KBM-7 (cell line): ENCODE measurements at places on chromosomes 6 and 20.

DNA sequence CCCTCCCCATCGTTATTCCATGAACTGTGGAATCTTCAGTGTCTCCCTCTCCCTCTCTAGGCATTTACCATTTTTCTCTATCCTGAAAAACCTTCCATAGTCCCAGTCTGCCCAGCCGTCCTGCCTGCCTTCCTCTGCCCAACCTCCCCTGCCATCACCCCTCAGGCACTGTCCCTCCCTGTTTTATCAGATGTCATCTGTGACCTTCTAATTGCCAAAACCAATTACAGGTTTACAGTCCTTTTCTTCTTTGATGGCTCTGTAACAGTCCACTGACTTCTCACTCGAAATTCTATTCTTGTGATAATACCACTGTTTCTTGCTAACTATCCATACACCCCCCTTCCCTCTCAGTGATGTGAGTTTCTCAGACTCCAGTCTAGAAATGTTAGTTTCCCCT lies 2.3 kb upstream of the SLC23A2 start:
- no peak for DNase-seq

GRCh38 chr6:111666847-111667246 lies 61.2 kb upstream of the TRAF3IP2 start:
- no peak for DNase-seq

GRCh38 chr6:152166897-152167296 lies 359.4 kb downstream of the ESR1 start:
- DNase-seq: no peak

- DNase-seq: peak; percentile 93
Observed at GRCh38 chr6:26537160-26537845, 863 bp upstream of the HMGN4 start.

DNA sequence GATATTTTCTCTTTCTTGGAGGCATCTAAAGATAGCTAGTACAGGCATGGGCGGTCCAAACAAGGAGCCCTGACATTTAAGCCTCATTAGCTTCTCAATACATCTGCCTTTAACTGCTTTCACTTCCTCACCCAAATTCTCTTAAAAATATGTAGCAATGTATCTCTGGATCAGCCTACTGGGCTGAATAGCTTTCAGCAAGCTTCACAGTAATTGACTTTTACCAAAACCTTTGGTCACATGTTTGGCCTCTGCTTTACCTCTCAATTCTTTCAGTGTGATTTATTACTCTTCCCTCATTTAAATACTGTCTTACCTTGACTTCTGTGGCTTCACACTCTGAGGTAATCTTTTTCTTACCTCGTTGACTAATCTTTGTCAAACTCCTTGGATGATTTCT lies 1618.1 kb downstream of the GRIK2 start:
- no peak for DNase-seq

DNA sequence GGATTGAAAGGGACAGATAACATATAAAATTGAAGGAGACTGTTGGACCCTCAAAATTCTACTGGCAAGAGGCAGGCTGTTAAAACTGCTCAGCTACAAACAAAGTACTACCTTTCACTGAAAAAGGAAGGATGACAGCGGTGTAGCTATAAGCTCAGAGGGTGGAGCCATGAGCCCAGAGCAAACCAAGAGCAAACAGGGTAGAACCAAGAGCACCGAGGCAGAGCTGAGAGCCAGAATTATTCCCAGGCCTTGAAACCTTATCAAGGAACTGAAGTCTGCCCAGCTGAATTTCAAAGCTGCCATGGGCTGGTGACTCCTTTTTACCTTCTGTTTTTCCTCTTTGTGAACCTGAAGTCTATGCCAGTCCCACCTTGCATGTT lies 74.7 kb upstream of the SLC4A11 start:
- peak; percentile 18 for DNase-seq

GRCh38 chr6:82832811-82833210 lies 232.8 kb downstream of the UBE3D start:
- no peak for DNase-seq

DNA sequence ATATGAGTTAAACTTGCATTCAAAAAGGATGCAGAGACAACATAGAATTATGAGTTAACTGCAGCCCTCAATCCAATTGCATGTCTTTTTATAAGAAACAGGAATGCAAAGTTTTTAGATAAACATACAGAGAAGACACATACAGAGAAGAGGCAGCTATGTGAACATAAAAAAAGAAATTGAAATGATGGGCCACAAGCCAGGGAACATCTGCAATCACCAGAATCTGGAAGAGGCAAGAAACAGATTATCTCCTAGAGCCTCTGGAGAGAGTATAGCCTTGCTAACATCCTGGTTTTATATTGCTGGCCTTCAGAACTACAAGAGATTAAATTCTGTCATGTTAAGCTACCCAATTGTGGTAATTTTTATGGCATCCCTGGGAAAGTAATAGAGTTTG lies 257.2 kb upstream of the EYS start:
- no peak for DNase-seq

DNA sequence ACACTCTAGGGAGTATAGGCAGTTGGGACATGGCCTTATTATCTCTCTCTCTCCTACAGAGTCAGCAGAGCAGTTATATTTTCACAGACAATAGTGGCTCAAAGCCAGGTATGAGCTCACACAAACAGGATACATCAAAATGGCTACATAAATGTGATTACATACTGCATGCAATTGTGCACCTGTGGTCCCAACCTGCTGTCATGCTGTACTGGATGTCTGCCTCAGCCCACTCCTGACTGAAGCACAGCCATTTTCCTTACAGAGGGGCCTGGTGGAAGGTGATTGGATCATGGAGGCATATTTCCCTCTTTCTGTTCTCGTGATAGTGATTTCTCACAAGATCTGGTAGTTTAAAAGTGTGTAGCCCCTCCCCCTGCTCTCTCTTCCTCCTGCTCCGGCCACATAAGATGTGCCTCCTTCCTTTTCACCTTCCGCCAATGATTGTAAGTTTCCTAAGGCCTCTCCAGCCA lies 37.0 kb upstream of the SAMHD1 start:
- DNase-seq: peak; percentile 51

GRCh38 chr6:132948889-132949288 lies 134.5 kb downstream of the RPS12 start:
- no peak for DNase-seq

DNA sequence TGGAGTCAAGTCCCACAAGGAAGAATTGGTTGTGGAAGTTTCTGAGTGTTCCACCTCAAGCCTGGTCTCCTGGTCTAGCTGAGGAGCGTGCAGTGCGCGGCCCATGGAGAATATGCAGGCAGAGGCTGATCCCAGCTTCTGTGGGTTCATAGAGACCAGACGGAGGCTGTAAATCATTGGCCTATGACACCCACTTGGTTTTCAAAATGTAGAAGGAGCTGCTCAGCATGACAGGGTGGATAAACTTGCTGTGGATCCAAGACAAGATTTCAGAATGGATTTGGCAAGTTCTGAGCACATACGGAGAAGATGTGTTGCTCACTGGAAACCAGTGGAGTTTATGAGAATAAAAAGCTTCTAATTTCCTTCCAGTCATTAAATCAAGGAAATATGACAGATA lies 744 bp downstream of the KIF25 start:
- no peak for DNase-seq

DNA sequence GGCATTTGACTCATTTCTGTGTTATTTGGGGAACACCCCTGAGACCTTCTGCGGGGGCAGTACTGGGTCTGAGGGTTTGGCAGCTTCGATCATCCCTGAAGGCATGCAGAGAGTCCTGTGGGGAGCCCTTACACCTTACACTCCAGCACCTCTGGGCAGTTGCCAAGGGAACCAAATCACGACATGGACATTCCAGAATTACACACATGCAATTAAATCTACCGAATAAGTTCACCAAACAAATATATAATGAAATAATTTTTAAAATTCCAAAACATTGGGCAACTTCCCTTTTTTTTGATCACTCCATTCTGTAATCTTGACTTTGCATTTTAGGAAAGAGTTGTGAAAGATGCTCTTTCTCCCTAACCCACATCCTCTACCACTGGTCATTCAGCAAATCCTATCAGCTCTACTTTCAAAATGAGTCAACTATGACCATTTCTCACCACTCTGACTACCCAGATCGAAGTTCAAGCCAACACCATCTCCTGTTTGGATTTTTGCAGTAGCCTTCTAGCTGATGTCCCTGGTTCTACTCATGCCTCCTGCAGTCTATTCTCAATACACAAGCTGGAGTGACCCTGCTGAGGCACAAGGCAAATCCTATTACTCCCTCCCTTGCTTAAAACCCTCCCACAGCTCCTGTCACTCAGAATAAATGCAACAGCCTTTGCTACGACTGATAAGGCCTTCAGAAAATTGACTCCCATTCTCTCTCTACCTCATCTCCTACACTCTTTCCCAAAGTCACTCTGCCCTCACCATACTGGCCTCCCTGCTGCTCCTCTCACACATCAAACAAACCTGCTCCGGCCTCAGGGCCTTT lies 533.3 kb downstream of the HACE1 start:
- DNase-seq: no peak

DNA sequence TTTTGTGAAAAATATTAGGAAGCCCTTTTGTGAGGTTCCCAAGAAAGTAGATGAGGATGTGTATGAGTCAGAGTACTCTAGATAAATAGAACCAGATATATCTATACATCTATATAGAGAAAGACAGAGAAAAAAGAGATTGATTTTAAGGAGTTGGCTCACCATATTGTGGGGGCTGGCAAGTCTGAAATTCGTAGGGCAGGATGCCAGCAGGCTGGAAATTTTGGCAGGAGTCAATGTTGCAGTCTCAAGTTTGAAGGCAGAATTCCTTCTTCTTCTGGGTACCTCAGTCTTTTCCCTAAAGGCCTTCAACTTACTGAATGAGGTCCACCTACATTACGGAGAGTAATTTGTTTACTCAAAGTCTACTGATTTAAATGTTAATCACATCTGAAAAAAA lies 65.3 kb upstream of the SAMD3 start:
- DNase-seq: no peak

- DNase-seq: no peak
Observed at GRCh38 chr6:109701221-109701620, 10.1 kb downstream of the FIG4 start.

- DNase-seq: no peak
Observed at GRCh38 chr20:63703471-63703975, 4.3 kb downstream of the ARFRP1 start.

DNA sequence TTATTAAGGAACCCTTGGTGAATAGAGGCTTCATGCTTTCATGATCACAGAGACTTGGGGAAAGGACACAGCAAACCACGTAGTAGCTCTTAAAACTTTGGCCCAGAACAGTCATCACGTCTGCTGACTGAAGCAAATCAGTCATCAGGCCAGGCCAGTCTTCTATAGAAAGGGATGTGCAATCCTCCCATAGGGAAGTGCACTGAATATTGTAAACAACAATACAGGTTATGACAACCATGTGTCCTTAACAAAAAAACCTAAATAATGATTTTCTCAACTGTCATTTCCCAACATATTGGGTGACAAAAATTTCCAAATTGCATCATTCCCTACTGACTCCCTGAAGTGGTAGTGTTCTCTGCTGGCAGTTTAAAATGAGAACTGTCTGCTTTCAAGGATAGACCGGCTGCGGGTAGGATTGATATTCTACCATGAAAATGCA lies 388.2 kb upstream of the CITED2 start:
- DNase-seq: peak; percentile 5
